Gastrocnemius medialis (tissue), 4 donors: ENCODE measurements at places on chromosomes 1 and 21. TPM values are rescaled to one million over a fixed set of nuclear protein-coding genes. Genes with fewer than 3 reads are reported as not detected.

GRCh38 chr1:229253151-229253974 lies 17.5 kb upstream of the RAB4A start:
- no peak for DNase-seq
- H3K36me3 ChIP-seq = no peaks in the 10 kb centered on the region
- peaks cover 3% of the 10 kb centered on the region for H3K4me1 ChIP-seq
- no peak overlapping the region for H3K27ac ChIP-seq
- no peaks in the 10 kb centered on the region for H3K27me3 ChIP-seq

GRCh38 chr1:106061586-106062495 lies 994.6 kb upstream of the PRMT6 start:
- no peak overlapping the region for H3K4me3 ChIP-seq
- no peaks in the 10 kb centered on the region for H3K27me3 ChIP-seq
- H3K36me3 ChIP-seq = no peaks in the 10 kb centered on the region
- no peaks in the 10 kb centered on the region for H3K4me1 ChIP-seq
- no peak overlapping the region for H3K27ac ChIP-seq

DNA sequence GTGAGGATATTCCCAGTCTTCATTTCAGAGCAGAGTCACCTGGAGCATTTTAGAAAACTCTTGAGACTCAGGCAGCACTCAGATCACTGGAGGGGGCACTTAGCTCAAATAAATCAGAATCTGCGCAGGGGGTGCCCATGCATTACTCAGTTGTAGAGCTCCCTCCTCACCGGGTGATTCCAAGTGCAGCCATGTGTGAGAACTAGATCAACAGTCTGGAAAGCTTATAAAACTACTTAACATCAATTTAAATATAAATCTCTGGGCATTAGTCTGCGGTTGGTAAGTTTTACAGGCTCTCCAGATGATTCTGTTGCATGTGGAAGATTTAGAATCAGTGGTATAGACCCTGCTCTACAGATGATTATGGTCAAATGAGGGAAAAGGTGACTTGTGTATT lies 128.6 kb downstream of the ST6GALNAC3 start:
- no peak overlapping the region for H3K4me3 ChIP-seq
- H3K27ac ChIP-seq = no peak overlapping the region
- no peaks in the 10 kb centered on the region for H3K4me1 ChIP-seq
- no peaks in the 10 kb centered on the region for H3K27me3 ChIP-seq
- H3K36me3 ChIP-seq = no peaks in the 10 kb centered on the region

DNA sequence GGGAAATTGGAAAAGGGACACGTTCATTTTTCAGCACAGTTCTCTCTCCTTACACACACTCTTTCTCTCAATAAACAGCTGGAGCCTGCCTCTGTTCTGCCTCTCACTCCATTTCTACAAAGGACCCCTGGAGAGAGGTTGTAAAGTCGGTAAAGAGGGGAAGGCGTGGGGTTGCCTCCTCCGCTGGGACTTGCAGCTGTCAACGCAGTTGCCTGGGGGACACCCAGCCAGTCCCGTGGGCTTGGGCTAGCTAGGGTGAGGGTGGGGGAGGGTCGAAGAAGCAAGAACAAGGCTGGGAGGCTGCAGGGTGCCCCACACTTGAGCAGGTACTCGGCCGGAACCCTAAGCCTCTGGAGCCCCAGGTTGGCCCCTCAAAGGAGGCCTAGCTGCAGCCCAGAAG lies 27.6 kb downstream of the C1orf216 start:
- H3K4me1 ChIP-seq = no peaks in the 10 kb centered on the region
- no peak overlapping the region for H3K4me3 ChIP-seq
- DNase-seq = no peak
- peaks cover 6% of the 10 kb centered on the region for H3K27me3 ChIP-seq
- H3K36me3 ChIP-seq = no peaks in the 10 kb centered on the region

GRCh38 chr21:46617267-46618051 lies 12.6 kb upstream of the S100B start:
- H3K4me3 ChIP-seq = no peak overlapping the region
- no peak for DNase-seq
- H3K4me1 ChIP-seq = no peaks in the 10 kb centered on the region
- H3K27me3 ChIP-seq = peaks cover 3% of the 10 kb centered on the region
- no peak overlapping the region for H3K27ac ChIP-seq

DNA sequence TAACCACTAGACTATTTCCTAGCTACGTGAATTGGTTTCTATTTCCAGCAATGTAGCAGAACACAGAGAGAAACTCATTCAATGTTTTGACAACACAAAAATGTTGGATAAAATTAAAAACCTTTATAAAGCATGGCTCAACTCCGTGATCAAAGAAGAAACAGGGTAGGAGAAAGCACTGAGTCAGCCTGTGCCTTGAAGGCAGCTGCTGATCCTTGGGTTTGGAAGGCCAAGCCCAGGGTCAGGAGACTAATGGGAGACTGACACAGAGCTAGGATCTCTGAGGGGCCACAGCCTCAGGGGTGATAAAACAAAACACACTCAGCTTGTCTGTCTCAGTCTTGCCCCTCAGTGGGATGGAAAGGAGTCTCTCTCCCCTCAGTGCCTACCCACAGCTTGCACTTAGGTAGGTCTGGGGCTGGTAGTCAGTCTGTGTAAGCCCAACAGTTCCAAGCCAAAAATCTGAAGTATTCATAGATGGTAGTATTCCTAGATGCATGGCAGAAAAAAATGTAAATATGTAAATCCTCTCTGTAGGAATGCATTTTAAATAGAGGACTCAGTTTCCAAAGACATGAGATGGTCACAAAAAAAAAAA lies 53.3 kb downstream of the B3GALNT2 start:
- DNase-seq = no peak
- H3K27me3 ChIP-seq = no peaks in the 10 kb centered on the region

Gene MAN1C1
- 2.0 TPM for total RNA-seq

Gene TMCC2
- 6.5 TPM for total RNA-seq

Gene DEGS1
- total RNA-seq = 26.1 TPM
